Fibroblast of skin of right quadriceps (primary cell): ENCODE measurements at places on chromosomes 2 and 18.

- no peak for DNase-seq
Observed at GRCh38 chr2:99348173-99348572, 11.0 kb downstream of the EIF5B start.

DNA sequence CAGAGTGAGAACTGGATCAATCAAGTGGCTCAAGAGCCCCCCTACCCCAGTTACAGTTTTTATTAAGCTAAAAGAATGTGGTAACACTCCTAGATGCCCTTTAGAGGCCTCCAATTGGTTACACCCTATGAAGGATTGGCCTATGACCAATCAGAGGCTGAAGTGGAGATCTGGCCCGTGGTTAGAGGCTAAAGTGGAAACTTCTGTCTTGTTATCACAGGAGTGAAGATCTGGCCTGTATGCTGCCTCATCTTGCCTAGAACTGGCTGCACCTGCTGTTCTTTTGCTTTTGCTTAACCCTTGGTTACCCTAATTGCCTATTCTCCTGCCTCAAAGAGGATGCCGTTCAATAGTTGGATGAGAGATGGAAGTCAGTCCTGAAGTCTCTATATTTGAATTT lies 100.1 kb upstream of the MAP2 start:
- no peak for DNase-seq

DNA sequence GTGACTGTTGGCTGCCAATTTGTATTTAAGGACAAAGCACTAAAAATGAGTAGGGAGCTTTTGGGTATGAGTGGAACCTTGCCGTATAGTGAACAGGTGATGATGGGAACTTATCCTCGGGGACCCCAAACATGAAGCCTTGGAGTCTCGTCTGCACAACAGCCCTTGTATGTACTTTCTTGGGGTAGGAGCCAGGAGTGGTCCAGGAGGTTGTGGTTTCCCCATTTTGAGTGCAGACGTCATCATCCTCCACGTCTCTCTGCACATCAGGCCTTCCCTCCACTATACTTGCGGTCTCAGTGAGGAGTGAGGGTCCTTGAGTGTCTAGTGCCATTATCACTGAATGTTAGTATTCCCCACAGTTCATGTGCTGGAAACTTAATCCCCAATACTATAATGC lies 101.5 kb upstream of the HS6ST1 start:
- DNase-seq = no peak

DNA sequence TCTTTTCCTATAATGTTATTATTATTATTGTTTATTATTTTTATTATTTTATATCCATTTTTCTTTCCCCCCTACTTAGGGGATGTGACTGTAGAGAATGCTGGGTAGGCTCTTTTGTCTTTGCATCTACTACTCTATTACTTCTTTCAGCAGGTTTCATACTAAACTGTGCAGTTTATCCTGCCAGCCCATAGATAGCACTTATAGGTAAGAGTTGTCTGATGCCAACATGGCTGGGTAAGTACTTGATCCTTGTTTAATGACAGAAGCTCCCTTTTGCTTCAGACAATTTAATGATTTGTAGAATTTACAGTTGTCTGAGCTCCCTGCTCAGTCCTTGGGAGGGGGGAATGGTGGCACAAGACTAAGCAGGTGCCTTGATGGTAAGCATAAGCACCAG lies 262.9 kb upstream of the CDH2 start:
- no peak for DNase-seq

DNA sequence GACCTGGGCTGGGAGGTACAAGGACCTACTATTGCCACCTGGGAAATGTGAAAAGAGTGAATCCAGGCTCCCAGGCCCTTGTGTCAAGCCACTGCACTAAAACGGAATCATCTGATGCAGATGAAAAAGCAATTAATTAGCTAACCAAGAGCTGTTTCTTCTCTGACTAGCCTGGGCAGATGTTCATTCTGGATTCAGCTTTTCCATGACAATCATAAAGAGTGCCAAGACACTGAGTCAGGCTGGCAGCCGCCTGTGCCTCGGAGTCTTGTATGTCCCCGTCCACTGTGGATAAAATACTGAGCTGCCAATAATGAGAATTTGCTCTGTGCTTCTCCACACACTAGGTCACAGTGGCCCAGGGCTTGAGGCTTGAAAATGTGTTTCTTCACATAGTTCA lies 21.7 kb upstream of the LCLAT1 start:
- DNase-seq = peak; percentile 63

DNA sequence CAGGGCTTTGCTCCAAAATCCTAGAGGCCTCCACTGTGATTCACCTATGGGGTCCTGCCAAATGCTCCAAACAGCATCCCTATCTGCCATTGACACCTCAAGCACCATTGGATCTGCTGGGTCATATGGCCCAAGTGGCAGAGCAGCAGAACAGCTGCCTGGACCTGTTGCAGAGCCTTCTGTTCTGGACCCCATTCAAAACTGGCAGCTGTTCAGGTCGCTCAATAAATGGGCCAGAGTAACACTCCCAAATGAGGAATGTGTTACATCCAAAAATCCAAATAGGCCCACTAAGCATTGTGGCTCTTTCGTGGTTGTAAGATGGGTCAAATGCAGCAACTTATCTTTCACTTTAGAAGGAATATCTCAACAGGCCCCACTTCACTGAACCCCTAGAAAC lies 783.6 kb downstream of the DCDC2C start:
- DNase-seq = no peak

DNA sequence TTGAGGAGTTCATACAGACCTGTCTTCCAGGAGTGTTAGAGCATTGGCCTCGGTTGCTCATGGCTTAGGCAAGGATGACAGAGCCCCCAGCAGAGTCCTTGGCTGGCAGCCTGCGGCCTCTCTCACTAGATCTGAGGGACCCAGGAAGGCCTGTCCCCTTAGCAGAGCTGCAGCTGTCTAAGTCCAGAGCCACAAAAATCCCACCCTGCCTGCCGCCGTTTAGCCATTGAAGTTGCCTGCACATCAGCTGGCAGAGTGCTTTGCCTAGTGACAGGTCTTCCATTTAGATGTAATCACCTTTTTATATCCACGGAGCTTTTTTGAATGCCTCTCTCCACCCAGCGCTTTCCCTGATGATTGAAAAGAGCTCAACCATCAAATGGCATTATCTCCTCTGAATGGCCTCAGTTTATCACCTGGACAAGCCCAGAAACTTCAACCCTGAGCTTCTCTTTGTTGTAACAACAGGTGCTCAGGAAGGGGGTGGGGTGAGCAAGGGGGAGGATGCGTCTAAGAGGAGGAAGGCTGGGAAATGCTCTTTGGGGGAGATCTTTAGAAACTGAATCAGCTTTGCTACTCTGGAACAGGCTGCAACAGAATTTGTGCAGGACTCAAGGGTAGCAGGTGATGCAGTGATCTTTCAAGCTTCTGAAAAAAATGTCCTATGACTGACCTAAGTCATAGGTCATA lies 71.9 kb downstream of the TNP1 start:
- no peak for DNase-seq

DNA sequence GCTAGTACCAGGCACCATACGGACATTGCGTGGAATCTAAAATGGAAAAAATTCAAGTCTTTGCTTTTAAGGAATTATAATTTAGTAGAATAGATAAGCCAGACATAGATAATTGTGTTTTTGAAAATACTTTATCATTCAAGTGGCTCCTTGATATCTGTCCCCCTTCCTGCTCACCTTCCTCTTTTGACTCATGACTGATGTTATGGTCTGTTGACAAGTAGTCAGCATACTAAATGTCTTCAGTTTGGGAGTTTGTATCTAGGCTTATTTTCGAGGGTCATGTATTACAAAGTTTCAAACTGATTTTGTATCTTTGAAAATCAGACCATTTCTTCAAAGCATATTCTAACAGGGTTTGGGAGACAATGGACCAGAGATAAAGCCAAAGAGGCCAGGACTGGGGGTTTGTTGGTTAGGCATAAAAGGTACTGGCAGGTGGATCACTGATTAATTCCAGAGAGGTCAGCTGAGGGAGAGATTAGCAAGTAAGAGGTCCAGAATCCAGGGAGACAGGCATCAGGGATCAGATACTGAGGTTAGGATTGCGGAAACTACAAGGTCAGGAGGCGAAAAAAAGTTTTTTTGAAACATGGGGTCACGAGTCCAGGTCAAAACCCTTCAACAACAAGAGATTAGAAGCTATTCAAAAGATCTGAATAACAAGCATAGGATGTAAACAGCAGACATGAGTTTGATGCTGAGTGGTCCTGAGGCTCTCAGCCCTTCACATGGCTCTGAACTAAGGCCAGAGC lies 31.5 kb upstream of the KLHL14 start:
- no peak for DNase-seq

DNA sequence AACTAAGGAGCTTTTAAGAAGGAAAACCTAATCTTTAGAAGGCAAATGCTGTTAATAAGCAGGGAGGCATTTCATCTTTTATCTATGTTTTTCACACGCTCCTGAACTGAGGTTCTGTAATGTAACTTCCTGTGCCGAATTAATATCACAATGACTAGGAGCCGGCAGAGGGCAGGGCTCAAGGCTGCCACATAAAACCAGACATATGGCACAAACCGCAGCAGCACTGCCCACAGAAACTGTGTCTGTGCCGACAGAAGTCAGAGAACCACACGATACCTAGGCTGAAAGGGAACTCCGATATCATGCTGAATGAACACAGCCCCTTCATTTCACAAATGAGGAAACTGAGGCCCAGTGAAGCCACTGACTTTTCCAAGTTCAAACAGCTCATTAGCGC lies 112.1 kb downstream of the EIPR1 start:
- no peak for DNase-seq

- no peak for DNase-seq
Observed at GRCh38 chr2:231433990-231434389, 30.3 kb downstream of the NCL start.

DNA sequence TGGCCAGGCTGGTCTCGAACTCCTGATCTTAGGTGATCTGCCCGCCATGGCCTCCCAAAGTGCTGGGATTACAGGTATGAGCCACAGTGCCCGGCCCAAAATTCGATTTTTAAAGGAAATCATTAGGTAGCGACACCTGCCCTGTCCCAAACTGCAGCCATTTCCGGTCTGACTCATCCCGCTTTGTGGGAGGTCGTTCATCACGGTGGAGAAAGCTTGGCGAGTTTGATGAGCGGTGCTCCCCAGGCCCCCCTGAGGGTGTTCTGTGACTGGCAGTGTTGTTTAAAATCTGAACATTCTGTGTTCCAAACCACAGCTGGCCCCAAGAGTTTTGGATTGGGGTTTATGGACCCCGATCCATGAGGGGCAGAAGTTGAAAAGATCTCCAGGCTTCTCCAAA lies 53.0 kb upstream of the GLI2 start:
- DNase-seq = no peak

- DNase-seq = no peak
Observed at GRCh38 chr2:6986912-6987361, 69.7 kb downstream of the RNF144A start.

- DNase-seq = peak; percentile 48
Observed at GRCh38 chr2:40363631-40364030, 88.3 kb downstream of the SLC8A1 start.

GRCh38 chr2:183807870-183808269 lies 683.6 kb downstream of the NUP35 start:
- no peak for DNase-seq

DNA sequence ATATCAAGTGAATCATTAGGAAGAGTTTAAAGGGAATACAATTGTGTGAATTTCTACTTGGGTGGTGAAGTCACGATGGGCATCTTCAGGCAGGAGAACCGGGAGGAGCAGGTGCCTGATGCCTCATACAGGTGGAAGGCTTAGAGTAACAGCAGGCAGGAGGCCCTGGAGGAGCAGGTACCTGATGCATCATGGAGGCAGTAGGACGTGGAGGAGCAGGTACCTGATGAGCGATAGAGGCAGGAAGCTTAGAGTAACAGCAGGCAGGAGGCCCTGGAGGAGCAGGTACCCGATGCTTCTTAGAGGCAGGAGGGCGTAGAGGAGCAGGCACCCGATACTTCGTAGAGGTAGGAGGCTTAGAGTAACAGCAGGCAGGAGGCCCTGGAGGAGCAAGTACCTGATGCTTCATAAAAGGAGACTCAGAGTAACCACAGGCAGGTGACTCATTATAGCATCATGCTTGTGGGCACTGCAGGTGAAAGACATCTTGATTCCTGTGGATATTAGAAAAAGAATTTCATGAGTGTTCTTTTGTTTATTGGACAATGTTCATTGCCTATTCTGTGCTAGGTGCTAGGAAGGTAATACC lies 133.9 kb downstream of the ATP9B start:
- DNase-seq = peak; percentile 3

- no peak for DNase-seq
Observed at GRCh38 chr18:63730773-63731172, 28.0 kb downstream of the SERPINB11 start.

- DNase-seq = no peak
Observed at GRCh38 chr2:231531466-231531865, 1.2 kb upstream of the NMUR1 start.

DNA sequence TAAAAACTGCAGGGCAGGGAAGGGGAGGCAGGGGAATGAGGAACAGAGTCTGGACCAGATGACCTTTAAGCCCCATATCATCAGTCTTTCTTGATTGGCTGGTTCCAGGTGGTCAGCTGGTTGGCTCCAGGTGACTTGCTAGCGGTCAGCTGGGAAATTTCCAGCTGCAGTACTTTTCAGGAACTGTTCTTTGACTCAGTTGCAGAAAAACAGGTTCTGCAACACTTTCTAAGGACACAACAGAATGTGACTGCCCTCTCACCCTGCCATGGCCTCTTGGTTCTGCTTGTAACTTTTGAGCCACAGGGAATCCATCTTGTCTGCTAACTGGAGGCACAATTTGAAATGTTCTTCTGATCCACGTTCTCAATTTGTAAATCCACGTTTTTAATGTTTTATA lies 278.3 kb upstream of the LRATD1 start:
- DNase-seq = no peak

DNA sequence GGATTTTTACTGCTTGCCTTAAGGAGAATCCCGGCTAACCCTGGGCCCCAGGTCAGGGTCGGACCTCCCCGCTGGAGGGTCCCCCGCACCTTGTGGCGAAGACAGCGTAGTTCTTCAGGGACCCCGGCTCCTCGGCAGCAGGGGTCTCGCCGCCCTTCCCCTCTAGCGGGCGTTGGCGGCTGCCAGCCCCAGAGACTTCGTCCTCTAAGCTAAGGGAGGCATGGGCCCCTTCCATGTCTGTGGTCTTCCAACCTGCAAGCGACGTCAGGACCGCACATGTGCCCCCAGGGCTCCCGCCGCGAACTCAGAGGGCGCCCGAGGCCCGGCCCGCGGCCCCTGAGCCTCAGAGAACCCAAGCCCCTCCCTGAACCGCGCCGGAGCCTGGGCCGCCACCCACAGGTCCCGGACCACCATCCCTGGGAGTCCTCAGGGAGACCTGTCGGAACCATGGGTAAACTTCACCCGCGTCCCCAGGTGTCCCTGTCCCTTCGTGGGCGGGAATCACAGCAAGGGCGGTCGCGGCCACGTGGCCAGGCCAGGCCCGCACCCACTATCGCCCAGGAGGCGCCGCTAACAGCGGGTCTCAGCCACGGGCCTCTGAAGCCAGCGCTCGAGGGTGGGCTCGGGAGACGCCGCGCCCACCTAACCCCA lies 562 bp downstream of the ANKMY1 start:
- DNase-seq = no peak

- DNase-seq = peak; percentile 85
Observed at GRCh38 chr2:226483745-226484619, 315.6 kb downstream of the IRS1 start.

- peak; percentile 20 for DNase-seq
Observed at GRCh38 chr2:60707750-60708371, 48.2 kb upstream of the PAPOLG start.
